Inflammatory macrophage treated with lipopolysaccharide for 1 hour (primary cell): ENCODE measurements at places on chromosomes 12 and 14.

DNA sequence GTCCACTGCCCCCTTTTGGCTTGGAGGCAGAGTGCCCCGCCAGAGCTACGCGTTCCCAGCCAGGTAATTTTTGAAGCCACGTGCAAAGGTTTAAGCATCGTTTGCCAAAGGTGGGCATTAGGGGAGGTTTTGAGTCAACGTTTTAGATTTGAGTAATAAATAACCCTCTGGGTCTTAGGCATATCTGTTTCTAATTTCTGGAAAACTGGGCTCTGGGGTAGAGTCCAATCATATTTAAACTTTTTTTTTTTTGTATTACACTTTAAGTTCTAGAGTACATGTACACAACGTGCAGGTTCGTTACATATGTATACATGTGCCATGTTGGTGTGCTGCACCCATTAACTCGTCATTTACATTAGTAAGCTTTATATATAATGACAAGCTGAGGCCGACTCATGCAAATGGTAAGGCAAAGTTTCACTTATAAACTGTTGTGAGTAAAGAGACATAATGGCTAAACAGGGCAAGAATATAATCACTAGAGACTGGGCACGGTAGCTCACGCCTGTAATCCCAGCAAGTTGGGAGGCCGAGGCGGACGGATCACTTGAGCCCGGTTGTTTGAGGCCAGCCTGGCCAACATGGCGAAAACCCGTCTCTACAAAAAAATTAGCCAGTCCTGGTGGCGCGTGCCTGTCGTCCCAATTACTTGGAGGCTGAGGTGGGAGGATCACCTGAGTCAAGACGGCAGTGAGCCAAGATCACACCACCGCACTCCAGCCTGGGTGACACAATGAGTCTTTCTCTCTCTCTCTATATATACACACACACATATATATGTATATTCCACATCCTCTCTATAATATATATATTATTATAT, 491 bp upstream of the NR2C1 start:
- no peak for DNase-seq

GRCh38 chr12:129208566-129208965, 355.3 kb downstream of the GLT1D1 start:
- no peak for DNase-seq

DNA sequence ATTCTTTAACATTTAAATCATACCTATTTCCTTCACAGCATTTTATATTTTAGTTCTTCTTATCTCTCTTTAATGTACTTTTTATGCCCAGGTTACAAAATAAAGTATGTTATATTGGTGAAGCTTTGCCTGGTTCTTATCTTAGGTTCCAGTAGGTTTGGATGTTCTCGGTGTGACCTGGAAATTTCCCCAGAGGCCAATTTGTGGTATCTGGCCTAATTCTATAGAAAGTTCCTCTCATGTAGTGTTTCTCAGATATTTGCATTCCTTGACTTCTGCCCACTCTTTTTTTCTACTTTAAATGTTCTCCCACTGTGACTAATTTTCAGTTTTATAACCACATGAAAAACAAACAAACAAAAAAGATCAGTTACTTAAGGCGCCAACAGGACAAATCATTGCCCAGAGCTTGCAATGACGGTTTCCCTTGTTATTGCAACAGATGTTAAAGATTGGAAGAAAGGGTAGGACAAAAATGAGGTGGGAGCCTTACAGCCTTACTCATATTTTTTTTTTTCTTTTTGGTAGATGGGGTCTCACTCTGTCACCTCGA, 41.2 kb upstream of the PPM1H start:
- no peak for DNase-seq

DNA sequence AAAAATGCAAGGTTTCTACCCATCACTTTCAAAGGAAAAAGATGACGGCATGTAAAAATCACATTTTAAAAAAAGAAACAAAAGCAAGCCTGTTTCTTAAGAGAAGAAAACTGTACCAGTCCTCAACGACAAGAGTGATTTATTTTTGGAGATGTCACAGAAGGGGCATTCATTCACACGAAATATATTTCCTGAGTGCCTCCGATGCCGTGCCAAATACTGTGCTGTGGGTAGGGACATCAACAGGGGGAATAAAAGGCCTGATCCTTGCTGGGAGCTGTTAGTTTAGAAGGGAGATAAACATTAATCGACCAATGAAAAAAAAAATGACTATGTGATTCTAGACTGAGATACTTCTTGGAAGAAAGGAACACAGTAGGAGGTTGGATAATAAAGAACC, 297.5 kb upstream of the SOX5 start:
- no peak for DNase-seq

DNA sequence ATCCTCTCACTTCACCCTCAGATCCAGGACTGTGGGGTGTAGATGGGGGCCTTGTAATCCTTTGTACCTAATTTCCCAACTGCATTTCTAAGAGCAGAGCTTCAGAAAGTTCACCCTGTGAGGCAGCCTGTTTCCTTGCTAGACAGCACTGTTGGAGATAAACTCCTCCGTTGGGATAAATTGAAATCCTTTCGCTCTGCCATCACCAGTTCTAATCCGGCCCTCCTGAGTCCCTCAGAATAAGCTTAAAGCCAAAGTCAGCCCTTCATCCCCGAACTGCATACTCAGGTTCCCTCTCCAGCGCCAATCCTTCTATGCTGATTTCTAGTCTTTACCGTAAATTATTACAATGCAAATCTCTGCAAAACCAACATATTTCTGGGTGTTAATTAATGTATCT, 114.7 kb downstream of the PRMT8 start:
- DNase-seq = no peak

- DNase-seq = no peak
Measured at GRCh38 chr12:111182382-111182781, 186.5 kb downstream of the PHETA1 start.

GRCh38 chr12:96359328-96359727, 40.9 kb downstream of the CDK17 start:
- no peak for DNase-seq

- no peak for DNase-seq
Measured at GRCh38 chr14:62528296-62528695, 517.0 kb downstream of the KCNH5 start.
